ENCODE measurements at places on chromosomes 12 and 14. TPM values are rescaled to one million over a fixed set of nuclear protein-coding genes. Genes with fewer than 3 reads are reported as not detected.

Gene CD163L1
- total RNA-seq, result 6.1 TPM

Gene CATSPERB
- total RNA-seq, result 5.7 TPM

Gene KRT75
- total RNA-seq, result 0.21 TPM

Gene HOTAIR
- total RNA-seq, result not detected

Gene PLEKHG3
- total RNA-seq, result 38.0 TPM

Gene LIN7A
- 4.3 TPM for total RNA-seq

Gene B4GALNT3
- 14.0 TPM for total RNA-seq

Gene OTUB2
- 0.41 TPM for total RNA-seq

Gene UBC
- 960 TPM for total RNA-seq

Gene ADCY6
- total RNA-seq, result 45.7 TPM

Gene SERPINA12
- total RNA-seq, result not detected

Gene DIO3
- total RNA-seq, result 8.3 TPM

Gene ZCCHC8
- 31.3 TPM for total RNA-seq

Gene PTPRQ
- 0.21 TPM for total RNA-seq

Gene GATC
- total RNA-seq, result 18.5 TPM

Gene CACNA1C
- total RNA-seq, result 6.5 TPM

Gene GARIN6
- not detected for total RNA-seq

Gene PLXNC1
- 13.4 TPM for total RNA-seq

Gene SLCO1B3
- total RNA-seq, result 0.10 TPM

Gene NPFF
- total RNA-seq, result not detected

Gene FAM181A
- total RNA-seq, result 0.31 TPM

Gene GDF3
- not detected for total RNA-seq

Gene FAM90A1
- not detected for total RNA-seq

Gene KRT77
- total RNA-seq, result 0.10 TPM

Gene PRR4
- 19.3 TPM for total RNA-seq

Gene TRIAP1
- total RNA-seq, result 12.0 TPM

Gene CLEC6A
- total RNA-seq, result not detected

Gene TEX52
- not detected for total RNA-seq

Gene AKAP5
- total RNA-seq, result 0.51 TPM

Gene GPRC5D
- not detected for total RNA-seq

Gene C12orf57
- 135 TPM for total RNA-seq

Gene SMCO2
- total RNA-seq, result not detected

Gene MUCL1
- not detected for total RNA-seq

Gene RBP5
- total RNA-seq, result 1.8 TPM

Gene TAS2R20
- 8.2 TPM for total RNA-seq

Gene DLK1
- total RNA-seq, result 1,117 TPM

Gene DEPDC4
- total RNA-seq, result 0.82 TPM

Gene NANOG
- not detected for total RNA-seq

Gene TMTC1
- 67.0 TPM for total RNA-seq

Gene ANKRD33
- not detected for total RNA-seq

Gene ASIC1
- 4.1 TPM for total RNA-seq

Gene MYO1A
- not detected for total RNA-seq

Gene MAP3K9
- 6.7 TPM for total RNA-seq

Gene GRIP1
- total RNA-seq, result 5.4 TPM

Gene ACSM4
- not detected for total RNA-seq

Gene GLS2
- total RNA-seq, result 0.21 TPM

Gene METTL3
- 61.1 TPM for total RNA-seq

Gene OR6C2
- not detected for total RNA-seq

Gene BRMS1L
- 15.6 TPM for total RNA-seq

Gene CCDC60
- 0.62 TPM for total RNA-seq

Gene NTS
- total RNA-seq, result 2.2 TPM

Gene RFX4
- 0.21 TPM for total RNA-seq

Gene E2F7
- total RNA-seq, result 7.1 TPM

Gene CELA1
- total RNA-seq, result not detected

Gene SAMD15
- 0.51 TPM for total RNA-seq

Gene MYO1H
- 0.51 TPM for total RNA-seq

Gene PTGDR
- total RNA-seq, result 0.51 TPM

Gene SYCP3
- total RNA-seq, result not detected

Gene NT5DC3
- total RNA-seq, result 16.0 TPM

Measured in tongue (tissue), 3 donors.